ENCODE measurements at places on chromosomes 7 and 10. TPM values are rescaled to one million over a fixed set of nuclear protein-coding genes. Genes with fewer than 3 reads are reported as not detected.

- no peak for DNase-seq
Observed at GRCh38 chr10:69278446-69278963, at the start of gene HK1. Gene HK1, plus strand, starts transcription at chr10:69278496.

GRCh38 chr7:2792856-2793487, 51.1 kb downstream of the GNA12 start:
- no peak for DNase-seq

ASB4 gene
- 11.9 TPM for total RNA-seq

SUN3 gene
- total RNA-seq, result not detected

TPST1 gene
- total RNA-seq, result 2.5 TPM

All from psoas muscle (tissue), 8 donors.